ENCODE measurements at places on chromosomes 11 and 22.

DNA sequence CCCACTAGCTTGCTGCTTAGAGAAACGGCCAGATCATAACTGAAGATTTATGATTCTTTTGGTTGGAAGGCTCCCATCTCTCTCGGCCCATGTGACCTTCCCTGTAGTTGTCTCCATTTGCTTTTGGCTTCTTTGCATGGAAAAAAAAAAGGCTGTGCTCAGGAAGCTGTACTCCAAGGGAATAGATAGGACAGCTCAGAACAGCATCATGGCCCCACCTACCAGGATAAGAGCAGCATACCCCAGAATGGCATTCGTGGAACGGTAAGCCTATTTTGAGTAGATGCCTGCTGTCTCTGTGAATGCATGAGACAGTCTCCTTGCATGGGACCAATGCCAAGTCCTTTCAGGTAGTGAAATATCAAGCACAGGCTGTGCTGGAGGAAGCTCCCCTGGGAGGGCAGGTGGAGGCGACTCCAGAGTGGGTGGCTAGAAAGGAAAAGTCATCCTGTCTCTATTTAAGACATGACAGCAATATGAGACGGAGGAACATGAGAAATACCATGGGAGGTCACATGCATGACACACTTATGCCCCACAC lies 94.1 kb upstream of the AMOTL1 start:
- no peak for DNase-seq

GRCh38 chr11:86919557-86920210 lies 35.5 kb downstream of the FZD4 start:
- no peak for DNase-seq

DNA sequence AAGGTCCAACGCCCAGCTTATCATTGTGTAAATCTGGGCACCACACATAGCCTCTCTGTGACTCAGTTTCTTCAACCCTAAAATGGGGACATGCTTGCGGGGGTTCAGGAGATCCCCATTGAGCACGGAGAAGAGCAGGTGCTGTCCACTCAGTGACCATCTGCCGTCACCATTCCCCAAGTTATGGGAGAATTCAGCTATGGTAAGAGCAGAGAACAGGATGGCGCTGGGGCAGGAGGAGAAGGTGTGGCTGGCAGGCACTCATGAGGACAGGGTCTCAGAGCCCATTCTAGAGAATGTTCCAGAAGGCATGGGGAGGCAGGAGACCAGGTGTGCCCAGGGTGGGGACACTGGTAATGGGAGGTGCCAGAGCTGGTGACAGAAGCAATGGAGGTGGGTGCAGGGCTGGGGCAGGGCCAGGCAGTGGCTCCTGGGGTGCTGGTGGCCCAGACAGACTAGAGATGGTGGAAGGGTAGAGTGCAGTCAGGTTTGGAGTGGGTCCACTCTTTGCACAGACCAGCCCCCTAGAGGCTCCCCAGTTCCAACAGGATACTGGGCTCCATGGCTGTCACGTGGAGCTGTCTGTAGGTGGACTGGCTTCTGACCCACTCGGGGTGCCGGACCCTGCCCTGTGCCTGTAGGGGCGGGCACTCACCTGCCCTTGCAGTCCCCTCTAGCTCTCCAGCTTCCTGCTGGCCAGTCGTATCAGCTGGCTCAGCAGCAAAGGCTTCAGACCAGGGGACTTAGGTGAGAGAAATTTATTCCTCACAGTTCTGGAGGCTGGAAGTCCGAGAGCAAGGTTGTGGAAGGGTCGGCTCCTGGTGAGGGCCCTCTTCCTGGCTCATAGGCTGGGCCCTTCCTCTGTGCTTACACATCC lies 84.7 kb downstream of the CDKN1C start:
- no peak for DNase-seq

- no peak for DNase-seq
These were observed 1376.4 kb downstream of the TBC1D22A start for GRCh38 chr22:48138855-48139254.

GRCh38 chr22:37906364-37907008 lies 389 bp downstream of the MICALL1 start:
- DNase-seq: no peak

Measured in activated CD8-positive, alpha-beta memory T cell treated with anti-CD3 and anti-CD28 coated beads for 4 hours (primary cell).